ENCODE measurements at places on chromosomes 5 and 9.

- no peak for DNase-seq
Measured at GRCh38 chr5:177550122-177550521, 4.2 kb downstream of the FAM193B start.

DNA sequence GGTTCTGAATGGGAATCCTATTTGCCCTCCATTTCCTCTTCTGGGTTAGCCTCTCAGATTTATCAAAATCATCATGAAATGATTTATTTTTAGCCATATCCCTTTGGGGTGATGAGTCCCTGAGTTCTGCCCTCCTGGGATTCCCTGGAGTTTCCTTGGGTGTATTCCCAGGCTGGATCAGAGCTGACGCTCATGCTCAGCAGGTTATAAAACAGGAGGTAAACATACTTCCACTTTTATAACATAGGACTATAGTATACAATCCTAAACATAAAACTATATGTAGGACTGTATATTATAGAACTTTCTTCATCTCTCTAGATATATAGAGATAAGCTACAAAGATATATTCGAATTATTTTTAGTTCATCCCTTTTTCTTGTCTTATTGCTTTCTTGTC lies 4.4 kb upstream of the PRRX2 start:
- DNase-seq: no peak

- DNase-seq: no peak
Measured at GRCh38 chr5:171226864-171227263, 82.2 kb upstream of the TLX3 start.

DNA sequence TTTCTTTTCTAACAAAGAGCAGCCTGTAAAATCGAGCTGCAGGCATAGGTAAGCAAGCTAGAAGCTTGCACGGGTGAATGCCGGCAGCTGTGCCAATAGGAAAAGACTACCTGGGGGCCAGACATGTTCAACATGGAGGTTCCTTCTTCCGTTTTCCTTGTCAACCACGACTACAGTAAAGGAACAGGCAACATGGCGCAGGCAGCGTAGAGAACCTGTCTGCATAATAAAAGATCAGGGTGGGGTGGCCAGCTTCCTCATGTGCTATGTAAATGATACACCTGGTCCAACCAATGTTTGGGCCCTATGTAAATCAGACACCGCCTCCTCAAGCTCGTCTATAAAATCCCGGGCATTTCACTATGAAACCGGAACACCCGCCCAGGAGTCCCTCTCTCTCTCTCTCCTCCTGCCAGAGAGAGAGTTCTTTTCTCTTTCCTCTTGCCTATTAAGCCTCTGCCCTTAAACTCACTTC lies 103.8 kb upstream of the LIFR start:
- no peak for DNase-seq

Measured in activated naive CD4-positive, alpha-beta T cell treated with anti-CD3 and anti-CD28 coated beads for 36 hours (primary cell).